Naive thymus-derived CD8-positive, alpha-beta T cell (primary cell): ENCODE measurements at places on chromosomes 11 and 22.

GRCh38 chr11:120172054-120172911 lies 34.4 kb upstream of the TRIM29 start:
- peak; percentile 51 for DNase-seq

DNA sequence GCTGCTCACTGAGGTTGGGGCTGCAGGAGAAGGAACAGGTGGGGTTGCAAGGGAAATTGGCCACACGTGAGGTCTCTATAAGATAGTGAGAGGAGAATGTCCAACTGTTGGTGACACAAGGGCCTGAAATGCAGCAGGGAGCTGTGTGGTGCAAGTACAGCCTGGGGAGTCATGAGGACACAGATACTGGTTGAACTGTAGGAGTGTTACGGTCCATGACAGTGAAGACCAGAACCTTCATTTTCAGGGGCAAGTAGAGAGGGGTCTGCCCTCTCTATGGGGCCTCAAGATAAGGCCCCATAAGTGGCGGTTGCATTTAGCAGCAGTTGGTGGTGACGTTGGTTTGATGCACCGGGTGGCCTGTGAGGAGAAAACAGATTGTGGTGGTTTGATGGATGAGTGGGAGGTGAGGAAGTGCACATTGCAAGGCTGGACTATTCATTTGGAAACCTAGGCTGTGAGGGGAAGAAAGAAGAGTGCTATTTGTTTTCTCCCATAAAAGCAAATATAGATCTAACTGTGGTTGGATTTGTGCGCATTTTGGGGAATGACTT lies 39.4 kb downstream of the MICAL2 start:
- no peak for DNase-seq

- DNase-seq = no peak
Measured at GRCh38 chr11:65355776-65356393, 1.3 kb downstream of the TIGD3 start.

DNA sequence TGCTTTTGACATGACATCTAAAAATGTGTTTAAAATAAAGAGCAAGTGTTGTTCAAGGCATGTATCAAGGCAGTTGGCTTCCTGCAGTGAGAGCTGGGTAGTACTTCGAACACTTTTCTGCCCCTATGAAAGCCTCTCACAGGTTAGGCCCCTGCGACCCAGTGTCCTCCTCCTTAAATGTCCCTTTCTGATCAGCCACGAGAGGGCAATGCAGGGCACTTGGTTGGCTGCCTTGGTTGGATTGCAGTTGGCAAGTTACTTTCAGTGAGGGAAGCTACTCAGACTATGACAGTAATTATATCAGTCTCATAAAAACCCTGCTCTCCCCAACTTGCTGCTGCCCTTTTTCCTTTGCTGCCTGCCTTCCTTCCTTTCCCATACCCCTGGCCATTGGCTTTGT lies 743.8 kb downstream of the NTM start:
- DNase-seq = no peak

- DNase-seq = no peak
Measured at GRCh38 chr11:60129853-60130252, 41.4 kb downstream of the MS4A2 start.

DNA sequence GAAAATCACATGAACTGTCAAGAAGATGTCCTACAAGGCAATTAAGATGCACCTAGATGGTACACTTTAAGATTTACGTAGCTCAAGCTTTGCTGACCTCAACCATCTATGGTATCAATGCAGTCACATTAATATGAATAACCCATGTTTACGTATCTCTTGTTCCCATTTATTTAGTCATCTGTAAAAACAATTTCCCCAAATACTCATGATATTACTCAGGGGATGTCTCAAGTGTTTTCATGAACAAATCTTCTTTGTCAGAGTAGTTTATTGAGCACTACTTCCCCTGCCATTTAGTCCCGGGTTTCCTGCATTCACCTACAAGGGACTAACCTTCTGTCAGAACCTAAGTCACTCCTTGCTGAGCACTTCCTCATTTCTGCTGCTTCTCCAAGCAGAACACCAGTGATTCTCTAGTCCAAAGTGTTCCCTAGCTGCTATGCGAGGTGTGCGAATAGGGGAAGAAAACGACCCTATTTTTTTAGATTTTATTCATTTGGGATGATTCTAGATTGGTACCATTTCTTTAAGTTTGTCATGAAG lies 554.3 kb upstream of the LRRC4C start:
- DNase-seq = no peak

DNA sequence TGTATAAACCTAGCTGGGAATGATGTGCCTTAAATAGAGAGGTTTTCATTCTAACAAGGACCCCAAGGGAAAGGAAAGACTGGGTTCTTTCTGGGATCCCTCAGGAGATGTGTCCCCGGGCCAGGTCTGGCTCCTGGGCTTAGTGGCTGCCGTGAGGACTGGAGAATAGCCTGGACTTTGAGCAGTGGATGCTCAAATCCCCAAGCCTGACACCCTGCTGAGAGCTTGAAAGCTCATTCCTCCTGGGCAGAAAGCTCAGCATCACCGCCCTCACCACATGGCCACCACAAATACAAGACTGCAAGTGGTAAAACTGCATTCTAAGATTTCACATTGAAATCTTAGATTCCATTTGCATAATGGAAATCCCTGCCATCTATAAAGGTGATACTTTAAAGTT lies 79.4 kb upstream of the NARS2 start:
- DNase-seq = no peak

DNA sequence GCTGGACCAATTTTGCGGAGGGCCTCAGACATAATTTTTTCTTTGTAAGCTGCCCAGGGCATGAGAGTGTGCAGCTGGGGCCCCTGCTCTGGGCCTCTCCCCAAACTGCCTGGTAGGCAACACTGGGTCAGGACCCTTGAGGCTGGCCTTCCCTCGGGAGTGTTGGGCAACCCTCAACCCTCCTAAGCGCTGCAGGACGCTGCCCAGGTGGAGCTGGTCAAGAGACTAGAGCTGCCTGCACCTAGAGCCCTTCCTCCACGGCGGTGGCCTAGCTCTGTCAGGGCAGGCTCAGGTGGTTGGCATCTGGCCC lies 505 bp upstream of the TMEM132A start:
- no peak for DNase-seq

DNA sequence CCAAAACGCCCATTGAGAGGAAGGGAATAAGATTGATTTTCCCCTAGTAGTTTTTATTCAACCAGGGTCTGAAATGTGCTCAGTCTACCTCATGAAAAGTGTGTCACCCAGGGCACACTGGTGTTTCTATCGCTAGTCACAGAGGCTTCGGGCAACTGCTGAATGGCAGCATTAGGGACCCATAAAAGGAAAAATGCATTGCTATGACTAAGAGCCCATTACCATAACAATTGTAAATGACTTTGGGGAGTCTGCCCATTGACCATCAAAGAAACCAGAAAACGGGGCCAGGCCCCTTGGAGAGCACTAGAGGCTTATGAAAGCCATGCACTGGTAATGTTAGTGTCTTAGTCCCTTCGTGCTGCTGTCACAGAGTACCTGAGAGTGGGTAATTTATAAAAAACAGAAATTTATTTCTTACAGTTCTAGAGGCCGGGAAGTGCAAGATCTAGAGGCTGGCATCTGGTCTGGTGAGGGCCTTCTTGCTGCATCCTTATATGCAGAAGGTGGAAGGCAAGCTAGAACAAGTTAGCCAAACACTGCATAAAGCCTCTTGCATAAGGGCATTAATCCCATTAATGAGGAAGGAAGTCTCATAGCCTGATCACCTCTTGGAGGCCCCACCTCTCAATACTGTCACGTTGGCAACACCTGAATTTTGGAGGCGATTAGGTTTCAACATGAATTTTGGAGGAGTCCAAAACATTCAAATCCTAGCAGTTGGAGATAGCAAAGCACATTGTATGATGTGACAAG lies 306.7 kb downstream of the ST3GAL4 start:
- no peak for DNase-seq

- no peak for DNase-seq
Measured at GRCh38 chr11:134120921-134121526, 52.2 kb downstream of the JAM3 start.

GRCh38 chr11:116826751-116827431 lies 2.8 kb upstream of the APOC3 start:
- no peak for DNase-seq

DNA sequence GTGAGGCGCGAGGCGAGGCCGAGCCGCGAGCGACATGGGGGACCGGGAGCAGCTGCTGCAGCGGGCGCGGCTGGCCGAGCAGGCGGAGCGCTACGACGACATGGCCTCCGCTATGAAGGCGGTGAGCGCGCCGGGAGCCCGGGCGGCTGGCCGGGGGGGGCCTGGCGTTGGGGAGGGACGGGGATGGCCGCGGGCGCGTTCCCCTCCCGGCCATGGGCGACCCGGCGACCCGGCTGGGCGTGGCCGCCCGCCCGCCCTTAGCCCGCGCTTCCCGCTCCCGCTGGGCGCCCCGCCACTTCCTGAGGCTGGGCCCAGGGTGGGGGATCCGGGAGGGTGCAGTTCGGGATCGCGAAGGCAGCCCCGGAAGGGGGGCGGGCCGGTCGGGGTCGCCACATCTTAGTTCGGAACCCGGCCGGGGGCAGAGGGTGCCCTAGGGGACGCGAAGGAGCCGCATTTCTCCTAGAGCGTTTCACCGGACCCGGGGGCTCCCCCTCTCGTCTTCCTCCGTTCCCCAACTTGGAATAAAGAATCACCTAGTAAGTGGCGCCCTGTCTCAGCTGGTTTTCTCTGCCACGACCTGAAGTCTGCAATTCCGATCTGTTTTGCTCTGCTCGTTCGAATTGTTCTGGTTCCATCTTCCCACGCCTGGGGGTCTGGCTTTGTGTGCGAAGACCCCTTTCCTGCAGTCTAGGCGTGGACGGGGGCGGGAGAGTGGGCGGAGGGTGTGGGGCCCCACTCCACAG lies 536 bp downstream of the YWHAH start:
- DNase-seq = peak; percentile 10

GRCh38 chr11:637593-638521 lies 788 bp downstream of the DRD4 start:
- no peak for DNase-seq

- DNase-seq = no peak
Measured at GRCh38 chr11:10108915-10109680, 184.9 kb downstream of the SBF2 start.

- DNase-seq = no peak
Measured at GRCh38 chr22:43100225-43100624, 10.3 kb upstream of the BIK start.

DNA sequence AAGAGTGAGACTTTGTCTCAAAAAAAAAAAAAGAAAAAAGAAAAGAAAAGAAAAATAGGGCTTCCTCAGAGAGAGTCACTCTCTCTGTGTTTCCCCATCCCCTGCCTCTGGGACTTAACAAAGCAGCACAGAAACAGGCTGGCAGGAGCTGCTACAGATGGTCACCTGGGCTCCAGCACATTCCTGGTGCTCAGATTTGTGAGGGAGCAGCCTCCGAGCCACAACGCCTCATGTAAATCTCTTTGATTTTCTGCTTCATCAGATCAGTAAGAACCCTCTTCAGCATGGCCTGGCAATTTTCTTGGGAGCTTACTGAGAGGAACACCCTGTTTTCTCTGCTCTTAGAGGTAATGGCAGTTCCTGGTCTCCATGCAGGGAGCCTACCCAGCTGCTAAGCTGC lies 15.2 kb upstream of the LDHA start:
- no peak for DNase-seq

DNA sequence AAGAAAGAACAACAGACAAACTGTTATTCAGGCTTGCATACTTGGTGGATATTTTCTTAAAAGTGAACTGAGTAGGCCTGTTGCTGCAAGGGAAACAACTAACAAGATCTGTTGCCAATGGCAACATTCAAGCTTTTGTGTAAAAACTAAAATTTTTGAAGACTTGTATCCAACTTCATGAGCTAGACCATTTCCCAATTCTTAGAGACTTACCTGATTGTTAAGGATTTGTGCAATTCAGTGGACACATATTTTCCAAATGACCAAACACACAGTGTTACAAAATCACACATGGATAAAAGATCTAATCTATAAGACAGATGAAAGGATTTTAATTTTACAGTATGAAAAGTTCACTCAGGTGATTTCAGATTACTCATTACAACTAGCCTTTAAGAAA lies 564.1 kb downstream of the CNTN5 start:
- DNase-seq = no peak

GRCh38 chr22:35399114-35399677 lies 744 bp upstream of the MCM5 start:
- no peak for DNase-seq

- no peak for DNase-seq
Measured at GRCh38 chr11:8671651-8672062, 10.8 kb downstream of the TRIM66 start.

GRCh38 chr11:90434858-90435257 lies 212.0 kb upstream of the CHORDC1 start:
- no peak for DNase-seq

DNA sequence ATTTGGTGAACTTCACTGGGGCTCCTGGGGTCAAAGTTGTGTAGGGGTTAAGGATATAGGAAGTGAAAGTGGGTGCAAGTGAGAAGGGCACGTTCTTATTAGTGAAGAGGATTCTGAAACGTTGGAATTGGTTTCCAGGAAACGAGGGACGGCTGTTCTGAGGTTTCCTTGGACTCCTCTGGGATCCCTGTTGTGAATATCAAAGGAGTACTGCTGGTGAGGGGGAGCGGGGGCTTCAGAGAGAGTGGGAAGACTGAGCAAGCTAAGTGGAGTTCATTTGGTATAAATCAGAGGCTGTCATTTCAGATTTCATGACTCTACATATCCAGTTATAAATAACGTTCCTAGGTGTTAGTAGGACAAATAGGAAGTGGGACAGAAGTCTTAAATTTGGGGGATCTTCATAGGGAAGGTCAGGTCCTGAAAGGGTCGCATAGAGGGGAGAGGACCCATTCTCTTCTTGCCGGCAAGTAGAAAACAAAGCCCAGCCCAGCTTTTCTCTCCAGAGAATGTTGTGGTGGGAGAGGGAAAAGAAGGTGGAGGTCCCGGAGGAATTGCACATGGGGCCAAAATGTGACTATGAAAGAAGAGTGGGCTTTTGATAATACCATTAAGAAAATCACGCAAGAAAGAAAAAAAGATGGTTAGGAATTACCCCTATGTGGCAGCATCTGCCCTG lies 1.1 kb upstream of the NELL1 start:
- DNase-seq = no peak

DNA sequence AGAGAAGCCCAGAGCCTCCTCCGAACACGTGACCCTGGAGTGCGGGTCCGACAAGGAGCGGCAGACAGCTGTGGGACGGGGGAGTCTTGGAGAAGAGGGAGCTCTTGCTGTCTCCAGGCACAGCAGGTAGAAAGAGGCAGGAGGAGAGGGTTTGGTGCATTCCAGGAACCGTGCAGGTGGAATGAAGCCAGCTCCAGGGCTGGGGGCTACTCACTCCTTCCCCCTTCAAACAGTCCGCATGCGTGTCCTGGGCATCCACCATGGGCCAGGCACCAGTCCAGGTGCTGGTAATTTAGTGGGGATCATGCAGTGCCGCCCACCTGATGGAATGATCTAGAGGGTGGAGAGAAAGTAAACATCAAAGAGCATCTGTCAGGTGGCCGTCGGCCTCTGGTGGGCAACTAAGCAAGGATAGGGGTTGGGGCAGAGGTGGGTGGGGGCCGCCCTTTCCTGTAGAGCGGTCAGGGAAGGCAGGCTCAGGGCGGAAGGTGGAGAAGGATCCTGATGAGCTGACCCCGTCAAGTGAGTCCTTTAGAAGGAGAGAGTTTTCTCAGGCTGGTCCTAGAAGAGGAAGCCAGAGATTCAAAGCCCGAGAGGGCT lies 850.0 kb downstream of the TBC1D22A start:
- no peak for DNase-seq
